ENCODE measurements at places on chromosomes 7 and 10.

- no peak for DNase-seq
These were observed 64.0 kb upstream of the SEMA3A start for GRCh38 chr7:84258628-84259027.

DNA sequence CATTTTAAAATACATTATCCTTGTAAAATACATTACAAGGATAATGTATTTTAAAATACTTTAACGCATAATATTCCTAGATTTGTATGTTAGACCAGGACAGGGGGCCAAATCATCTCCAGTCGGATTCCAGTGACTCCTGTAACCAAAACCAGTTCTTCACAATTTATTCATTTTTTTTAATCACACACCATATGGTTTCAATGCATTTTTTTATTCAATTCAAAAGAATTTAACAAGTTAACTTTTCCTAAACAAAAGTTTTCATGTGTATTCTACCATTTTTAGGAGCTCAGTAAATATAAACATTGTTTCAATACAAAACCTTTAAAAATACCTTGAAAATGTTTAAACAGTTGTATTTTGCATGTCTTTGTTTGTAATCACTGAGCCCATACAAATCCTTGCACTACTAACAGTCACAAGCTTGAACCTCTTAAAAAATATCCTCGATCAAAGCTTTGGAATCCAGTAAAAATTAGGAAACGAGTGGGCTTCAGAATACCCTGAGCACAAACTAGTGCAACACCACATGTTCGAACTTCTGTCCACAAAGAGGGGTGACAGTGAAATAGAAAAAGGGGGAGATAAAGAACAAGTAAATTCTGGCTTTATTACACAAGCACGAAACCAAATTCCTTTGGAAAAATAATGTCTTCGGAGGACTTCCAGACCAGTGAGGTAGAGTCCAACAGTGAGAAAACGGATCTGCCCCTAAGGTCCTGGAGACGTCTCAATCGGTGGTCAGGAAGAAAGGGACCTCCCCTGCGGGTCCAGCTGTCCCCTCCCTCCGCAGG is 1.6 kb downstream of the CCDC71L start:
- no peak for DNase-seq

- no peak for DNase-seq
These were observed 115.3 kb downstream of the ST7 start for GRCh38 chr7:117068511-117069145.

- no peak for DNase-seq
These were observed 179.3 kb downstream of the WNT2 start for GRCh38 chr7:117143580-117143979.

- DNase-seq = no peak
These were observed 31.9 kb downstream of the SLC26A4 start for GRCh38 chr7:107692501-107692900.

DNA sequence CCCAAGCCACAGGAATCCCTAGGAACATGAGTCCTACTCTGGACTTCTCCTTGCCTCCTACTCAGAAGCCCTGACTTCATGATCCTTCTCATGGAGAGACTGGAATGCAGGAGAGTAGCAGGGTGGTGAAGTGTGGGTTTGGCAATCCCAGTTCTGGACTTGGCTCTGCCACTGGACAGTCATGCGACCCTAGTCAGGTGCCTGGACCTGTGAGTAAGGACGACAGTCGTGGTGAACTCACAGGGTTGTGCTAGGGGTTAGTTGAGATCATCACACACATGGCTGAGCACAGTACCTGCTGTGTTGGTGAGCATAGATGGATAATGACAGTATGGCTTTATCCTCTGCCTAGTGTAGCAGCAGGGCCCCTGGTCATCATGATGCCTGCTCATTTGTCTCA is 117.9 kb downstream of the LRRC18 start:
- DNase-seq = no peak

DNA sequence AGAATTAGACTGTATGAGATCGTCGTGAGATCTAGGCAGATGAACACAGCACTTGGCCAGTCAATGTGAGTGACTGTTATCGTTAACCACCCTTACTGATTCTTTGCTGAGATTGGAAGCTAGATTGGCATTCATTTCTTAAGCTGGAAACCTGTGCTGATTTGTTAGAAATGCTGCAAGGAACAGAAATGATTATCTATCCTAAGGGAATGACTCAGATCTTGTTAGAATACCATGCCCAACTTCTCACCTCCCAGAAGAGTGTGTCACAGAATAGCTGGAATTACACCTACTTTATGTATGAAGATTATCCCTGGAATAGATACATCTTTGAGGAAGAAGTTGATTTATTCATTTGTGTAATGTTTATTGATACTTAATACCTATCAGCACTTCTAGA is 275.2 kb downstream of the AUTS2 start:
- DNase-seq = no peak

DNA sequence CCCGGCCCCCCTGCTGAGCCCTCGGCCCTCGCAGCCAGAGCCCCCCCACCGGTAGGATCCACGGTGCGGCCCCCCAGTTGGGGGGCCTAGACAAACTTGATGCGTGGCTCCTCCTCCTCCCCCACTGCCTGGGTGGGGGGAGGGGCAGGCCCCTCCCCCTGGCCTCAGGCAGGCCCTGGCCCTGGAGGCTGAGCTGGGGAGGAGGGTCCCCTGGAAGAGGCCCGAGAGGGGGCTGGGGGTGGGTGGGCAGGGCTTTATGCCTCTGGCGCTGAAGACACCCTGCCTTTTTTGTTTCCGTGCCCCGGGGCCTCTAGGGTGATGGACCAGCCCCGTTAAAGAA is 3.7 kb downstream of the VPS37D start:
- DNase-seq = no peak

- DNase-seq = no peak
These were observed 18.1 kb upstream of the PALS2 start for GRCh38 chr7:24555184-24555583.

DNA sequence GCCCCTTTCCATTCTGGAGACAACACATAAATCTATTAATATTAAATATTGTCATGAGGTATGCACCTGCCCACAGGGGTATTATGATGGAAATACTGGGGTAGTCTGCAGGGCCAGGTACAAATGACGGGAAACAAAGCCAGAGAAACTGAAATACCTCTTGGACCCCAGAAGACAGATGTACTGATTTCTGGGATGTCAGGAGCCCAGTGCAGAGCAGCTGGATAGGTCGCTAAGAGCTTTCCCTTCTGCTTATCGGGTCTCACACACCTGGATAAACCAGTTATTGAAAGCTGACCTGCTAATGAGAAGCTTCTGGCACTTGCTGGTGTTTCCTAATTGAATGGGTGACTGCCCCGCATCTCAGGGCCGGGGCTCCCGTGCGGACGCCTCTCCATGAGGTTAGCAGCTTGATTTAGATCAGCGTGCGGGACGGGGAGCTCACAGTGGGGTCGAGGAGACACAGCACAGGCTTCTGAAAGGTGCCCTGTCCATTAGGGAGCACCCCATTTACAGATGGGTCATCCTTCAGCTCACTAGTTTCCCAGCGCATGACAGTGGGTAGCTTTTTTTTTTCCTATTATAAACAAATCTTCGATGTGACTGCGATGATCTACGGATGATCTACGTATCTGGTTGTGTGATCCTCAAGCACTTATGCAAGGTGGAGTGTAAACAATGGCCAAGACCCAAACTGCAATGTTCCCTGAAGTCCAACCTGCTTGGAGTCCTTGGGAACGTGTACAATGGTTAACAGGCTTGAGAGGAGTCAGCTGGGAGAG is 1.5 kb upstream of the INSIG1 start:
- no peak for DNase-seq

GRCh38 chr10:126744571-126744970 is 74.1 kb upstream of the C10orf90 start:
- no peak for DNase-seq

DNA sequence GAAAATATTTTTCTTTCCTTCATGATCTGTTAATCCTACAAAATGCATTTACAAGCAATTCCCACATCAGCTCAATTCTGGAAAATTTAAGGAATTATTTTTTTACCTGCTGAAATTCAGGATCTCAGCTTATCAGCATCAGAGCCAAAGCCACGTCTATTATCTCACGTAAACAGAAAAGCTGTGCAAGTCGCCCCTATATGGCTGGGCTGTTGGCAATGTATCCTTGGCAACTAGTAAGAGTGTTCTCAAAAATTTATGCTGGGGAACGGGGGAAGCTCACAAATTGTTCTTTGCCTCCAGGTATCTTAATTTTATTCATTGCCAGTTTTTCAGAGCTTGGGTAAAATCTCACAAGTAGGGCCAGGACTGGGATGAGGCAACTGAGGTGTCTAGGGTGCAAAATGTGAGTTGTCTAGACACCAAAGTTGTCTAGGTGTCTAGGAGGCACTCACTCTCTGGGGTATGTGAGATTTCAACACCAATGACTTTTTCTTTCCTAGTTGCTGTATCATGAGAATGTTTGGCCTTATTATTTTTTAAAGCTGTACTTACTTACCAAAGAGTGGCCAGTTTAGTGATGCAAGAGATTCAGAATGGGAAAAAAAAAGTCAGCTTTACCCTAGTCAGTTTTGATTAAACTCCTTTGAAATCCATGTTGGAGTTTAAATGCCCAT is 5.1 kb downstream of the GSTO2 start:
- DNase-seq = no peak

- no peak for DNase-seq
These were observed 70.4 kb downstream of the SLC35B4 start for GRCh38 chr7:134246347-134246746.

DNA sequence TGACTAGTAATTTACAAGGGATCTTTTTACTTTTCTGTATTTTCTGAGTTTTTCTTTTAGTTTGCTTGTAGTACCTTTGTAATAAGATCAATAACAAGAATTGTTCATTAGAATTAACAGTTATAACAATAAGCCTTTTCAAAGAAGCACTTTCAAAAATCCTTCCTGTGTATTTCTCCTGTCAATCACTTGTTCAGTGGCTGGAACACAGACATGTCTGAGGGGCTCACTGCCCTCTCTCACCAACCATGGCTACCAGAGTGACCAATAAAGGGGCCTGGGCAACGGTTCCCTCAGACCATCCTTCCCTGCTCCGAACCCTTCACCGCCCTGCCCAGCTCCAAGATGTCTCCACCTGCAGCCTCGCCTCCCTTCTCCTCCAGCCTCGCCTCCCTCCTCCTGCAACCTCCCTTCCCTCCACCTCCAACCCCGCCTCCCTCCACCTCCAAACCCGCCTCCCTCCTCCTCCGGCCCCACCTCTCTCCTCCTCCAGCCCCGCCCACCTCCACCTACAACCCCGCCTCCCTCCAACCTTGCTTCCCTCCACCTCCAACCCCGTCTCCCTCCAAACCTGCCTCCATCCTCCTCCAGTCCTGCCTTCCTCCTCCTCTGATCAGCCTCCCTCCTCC is 353.4 kb downstream of the TNS3 start:
- no peak for DNase-seq

- no peak for DNase-seq
These were observed 47.8 kb upstream of the NKX2-3 start for GRCh38 chr10:99484626-99485581.

- no peak for DNase-seq
These were observed 4.6 kb upstream of the NOBOX start for GRCh38 chr7:144408121-144408520.

DNA sequence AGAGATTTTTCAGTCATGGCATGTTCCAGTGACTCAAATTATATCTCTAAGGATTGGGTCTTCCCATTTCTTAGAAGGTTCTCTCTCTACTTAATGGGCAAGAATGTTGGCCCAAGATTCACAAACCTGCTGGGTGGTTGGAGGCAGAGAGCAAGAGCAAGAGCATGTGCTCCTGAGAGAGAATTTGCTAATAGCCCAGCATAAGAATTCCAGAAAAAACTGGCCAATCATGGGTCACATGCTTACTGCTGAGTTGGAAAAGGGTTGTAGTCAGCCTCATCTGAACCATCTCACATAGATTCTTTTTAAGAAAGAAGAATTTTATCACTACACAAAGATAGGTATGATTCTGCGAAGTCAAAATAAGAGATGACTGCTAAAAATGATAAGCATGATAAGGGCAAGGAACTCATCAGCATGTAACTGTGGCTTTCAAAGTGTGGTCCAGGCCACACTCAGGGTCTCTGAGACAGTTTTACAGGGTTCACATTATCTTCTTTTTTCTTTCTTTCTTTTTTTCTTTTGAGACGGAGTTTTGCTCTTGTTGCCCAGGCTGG is 8.2 kb upstream of the VCL start:
- no peak for DNase-seq

Data from GDM1 (cell line).